Suppressor macrophage (primary cell): ENCODE measurements at places on chromosomes 12 and 14.

- peak; percentile 81 for DNase-seq
These were observed 123.0 kb upstream of the PZP start for GRCh38 chr12:9331218-9331626.

- peak; percentile 90 for DNase-seq
These were observed 124.4 kb downstream of the RAD51B start for GRCh38 chr14:67943947-67944346.

DNA sequence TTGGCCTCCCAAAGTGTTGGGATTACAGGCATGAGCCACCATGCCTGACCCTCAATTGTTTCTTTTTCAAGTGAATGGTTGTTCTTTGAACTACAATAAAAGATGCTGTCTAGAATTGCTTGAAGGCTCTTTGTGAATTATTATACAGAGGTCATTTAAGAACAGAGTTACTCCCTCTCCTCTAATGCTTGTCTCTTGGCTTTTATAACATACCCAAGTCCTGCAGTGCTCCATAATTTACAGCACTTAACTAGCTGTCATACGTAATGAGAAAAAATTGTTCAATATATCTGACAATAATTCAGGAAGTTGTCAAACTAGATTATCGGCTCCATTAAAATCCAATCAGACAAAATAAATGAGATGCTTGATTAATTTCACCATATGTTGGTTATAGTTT lies 823.0 kb upstream of the ATXN7L3B start:
- DNase-seq, result no peak

DNA sequence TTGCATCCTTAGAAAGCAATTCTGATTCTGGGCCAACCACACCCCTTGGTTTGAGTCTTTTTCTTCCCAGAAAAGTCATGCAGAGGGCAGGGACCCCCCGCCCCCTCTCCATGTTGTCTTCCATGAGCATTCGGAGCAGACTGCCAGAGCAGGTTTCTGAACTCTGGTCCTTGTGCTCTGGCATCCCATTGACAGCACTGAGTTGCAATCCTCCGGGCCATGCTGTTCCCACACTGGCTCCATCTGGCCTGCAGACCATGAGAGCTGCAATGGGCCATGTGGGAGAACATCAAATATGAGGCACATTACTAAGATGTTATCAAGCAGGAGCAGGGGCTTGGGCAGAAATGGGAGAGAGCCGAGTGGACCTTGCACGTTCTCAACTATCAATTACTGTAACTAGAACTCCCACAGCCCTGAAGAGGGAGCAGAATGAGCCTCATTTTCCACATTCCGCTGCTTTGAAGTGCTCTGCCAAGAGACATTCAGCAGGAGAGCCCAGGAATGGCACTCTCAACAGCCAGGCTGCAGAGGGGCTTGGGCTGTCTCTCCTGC lies 157.4 kb downstream of the STXBP6 start:
- no peak for DNase-seq

DNA sequence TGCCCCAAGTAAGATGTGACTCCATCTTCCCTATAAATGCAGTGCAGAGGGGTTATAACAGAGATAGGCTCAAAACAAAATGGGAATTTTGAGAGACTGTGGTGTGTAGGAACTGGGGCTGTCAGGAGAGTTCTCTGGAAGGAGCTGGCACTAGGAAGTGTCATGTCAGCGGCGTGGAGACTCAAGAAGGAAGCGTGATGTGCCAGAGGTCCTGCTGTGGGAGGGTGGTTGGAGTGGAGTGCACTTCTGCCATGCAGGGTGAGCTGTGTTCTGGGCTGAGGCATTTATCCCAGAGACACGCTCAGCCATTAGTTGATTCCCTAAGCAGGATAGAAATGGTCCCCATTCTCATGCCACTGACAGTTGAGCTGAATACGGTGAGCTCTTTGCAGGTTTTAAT lies 19.0 kb downstream of the GLT1D1 start:
- DNase-seq, result peak; percentile 48

DNA sequence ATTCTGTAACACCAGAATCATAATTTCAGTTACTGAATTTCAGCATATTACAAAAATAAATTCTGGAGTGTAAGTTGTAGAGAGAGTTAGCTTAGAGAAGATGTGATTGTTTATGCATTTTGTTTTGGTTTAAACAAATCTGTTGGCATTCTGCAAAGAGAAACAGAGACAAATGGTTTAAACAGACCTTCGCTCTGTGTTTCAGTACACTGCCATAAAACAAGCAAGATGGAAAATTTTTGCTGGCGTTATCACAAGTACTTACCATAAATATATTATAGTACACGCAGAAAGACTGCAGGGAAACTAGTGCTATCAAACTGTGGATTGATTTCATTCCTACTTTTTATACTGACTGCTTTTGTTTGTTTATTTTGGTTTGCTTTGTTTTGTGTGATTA lies 850.3 kb upstream of the FOXG1 start:
- DNase-seq, result no peak

- no peak for DNase-seq
These were observed 137.3 kb downstream of the ETV6 start for GRCh38 chr12:11786638-11787365.

GRCh38 chr14:99852578-99852977 lies 59.4 kb downstream of the EML1 start:
- no peak for DNase-seq

DNA sequence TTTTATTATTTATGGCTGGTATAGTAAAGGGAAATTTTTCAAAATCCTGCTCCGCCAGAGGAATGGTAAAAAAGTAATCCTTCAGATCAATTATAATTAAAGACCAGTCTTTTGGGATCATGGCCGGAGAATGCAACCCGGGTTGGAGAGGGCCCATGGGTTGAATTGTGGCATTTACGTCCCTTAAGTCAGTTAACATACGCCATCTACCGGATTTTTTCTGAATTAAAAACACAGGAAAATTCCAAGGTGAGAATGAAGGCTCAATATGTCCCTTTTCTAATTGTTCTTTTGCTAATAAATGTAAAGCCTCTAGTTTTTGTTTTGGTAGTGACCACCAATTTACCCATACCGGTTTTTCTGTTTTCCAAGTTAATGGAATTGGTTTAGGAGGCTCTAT lies 602.8 kb downstream of the ALG10 start:
- DNase-seq, result no peak

- DNase-seq, result no peak
These were observed 233.4 kb upstream of the SYT10 start for GRCh38 chr12:33672836-33673577.

DNA sequence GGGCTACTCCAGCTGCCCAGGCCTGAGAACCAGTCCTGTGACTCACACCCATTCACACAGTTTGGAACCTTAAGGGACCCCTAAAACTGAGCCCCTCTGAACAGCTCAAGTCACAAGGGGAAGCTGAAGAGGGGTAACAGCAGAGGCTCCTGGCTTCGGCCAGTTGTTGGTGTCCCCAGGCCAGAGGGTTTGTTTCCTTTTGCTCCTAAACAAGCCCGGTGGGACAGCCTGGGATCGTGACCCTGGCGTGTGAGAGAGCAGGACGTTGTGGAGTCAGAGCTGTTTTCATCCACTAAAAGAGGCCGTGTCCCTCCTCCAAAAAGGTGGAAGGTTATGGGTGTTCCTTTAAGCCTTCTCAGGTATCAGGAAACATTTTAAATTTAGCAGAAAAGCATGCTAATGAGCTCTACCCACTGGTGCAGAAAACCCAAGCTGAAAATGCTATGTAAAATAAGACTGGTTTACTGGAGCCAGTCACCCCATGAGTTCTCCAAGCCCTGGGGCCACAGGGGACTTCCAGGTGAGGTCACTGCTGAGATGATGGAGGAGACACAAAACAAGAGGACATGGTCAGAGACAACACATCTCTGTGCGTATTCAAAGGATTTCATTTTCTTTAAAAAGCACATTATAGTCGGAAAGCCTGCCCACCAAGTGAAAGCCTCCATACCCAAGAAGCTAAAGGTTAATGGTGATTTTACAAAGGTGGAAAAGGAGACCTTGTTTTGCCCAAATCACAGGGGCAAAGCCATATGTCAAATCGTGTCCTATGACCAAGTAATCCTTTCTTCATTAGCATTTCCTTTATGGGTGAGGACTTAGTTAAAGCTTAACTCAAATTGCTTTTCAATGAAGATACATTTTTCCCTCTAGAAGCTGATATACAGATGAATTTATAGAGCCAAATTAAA lies 14.1 kb downstream of the PRKAB1 start:
- no peak for DNase-seq

DNA sequence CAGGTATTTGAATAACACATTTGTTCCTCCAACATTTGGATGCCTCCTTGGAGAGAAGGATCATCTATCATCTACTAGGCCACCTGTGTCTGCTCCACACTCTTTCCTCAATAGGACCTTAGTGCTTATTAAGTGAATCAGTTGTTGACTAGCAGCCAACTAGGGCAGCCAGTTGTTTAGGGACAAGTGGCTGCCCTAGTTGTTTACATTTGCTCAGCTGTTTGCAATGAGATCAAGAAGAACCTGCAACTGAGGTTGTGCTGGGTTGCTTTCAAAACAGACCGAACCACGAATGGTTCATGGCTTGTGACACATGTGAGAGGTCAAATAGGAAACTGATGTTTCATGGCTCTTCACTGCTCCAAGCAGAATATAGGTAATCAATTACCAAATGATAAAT lies 53.8 kb downstream of the TMCC3 start:
- no peak for DNase-seq

DNA sequence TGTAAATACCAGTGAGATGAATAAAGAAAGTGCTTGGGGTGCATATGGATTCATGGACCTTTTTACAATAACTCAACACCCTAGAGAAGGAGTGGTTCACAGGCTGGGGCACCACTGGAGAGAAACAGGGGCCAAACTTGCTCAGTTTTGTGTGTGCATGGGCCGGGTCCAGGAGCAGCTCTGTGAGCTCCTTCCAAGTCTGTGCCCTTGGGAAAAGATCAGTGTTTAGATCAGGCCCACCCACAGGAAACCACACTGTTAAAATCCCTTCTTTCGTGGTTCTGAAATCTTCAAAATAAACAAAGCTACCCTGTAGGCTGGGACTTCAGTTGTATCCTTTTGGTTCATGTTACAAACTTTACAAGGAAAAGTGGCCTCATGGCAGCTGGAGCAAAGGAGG lies 156.1 kb upstream of the TMEM260 start:
- no peak for DNase-seq

DNA sequence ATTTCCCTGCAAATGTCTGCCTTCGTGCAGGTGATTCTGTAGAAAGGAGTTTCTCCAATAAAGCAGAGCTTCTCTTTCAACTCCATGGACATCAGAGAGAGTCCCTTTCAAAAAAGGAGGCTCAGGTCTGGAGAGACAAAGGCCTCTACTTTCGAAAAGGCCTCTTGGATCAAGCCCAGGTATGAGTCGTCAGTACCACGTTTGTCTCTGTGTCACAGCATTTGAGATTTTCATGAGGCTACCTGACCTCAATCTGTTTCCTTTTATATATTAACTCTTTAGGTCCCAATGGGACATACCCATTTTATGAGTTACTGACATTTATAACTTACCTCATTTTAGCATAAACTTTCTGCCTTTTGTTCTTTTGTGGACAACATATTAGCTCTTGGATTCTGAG lies 290.8 kb downstream of the RPAP3 start:
- DNase-seq, result no peak
